ENCODE measurements at places on chromosomes 3 and 15.

GRCh38 chr3:44984335-44984734 lies 8.3 kb downstream of the EXOSC7 start:
- DNase-seq: no peak

DNA sequence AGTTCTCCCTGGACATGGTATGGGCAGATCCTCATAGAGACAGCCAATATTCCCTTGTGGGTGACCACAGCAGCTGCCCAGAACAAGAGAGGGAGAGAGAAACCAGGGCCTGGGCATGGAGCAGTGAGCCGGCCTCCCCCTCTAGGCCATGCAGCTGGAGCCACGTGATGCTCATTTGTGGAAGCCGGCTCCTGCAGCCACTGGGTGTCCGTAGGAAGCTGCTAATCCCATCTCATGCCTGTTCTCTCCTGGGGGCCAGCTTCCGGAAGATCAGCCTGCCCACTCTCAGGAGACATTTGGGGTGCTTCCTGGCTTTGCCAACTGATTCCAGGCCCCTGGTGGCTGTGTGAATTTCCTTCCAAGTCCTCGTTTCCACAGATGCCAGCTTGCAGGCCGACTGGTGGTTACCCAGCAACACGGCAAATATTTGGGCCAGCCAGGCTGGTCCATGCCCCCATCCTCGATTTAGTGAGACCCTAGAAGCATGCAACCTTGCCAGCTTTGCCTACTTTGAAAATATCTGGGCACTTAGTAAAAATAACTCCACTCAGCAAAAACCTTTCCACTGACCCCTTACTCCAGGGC lies 55.3 kb downstream of the LINGO1 start:
- no peak for DNase-seq

GRCh38 chr3:26625187-26625586 lies 2.6 kb downstream of the LRRC3B start:
- no peak for DNase-seq

- no peak for DNase-seq
Measured at GRCh38 chr15:93052090-93052879, 36.7 kb downstream of the RGMA start.

DNA sequence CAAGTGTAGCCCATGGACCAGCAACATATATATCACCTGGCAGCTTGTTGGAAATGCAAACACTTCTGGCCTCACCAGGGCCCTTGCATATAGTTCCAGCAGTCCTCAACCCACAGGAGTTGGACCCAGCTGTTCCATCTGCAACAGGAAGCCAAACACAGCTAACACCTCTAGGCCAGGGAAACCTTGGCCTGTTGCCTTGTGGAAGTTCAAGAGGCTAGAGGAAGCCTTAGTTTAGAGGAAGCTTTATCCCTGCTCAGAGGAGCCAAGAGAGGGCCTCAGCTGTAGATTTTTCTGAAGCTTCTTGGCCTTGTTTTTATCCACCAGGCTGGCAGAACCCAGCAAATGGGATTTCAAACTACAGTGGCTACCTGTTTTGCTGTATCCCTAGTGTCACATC lies 11.4 kb downstream of the FHIT start:
- DNase-seq: no peak

DNA sequence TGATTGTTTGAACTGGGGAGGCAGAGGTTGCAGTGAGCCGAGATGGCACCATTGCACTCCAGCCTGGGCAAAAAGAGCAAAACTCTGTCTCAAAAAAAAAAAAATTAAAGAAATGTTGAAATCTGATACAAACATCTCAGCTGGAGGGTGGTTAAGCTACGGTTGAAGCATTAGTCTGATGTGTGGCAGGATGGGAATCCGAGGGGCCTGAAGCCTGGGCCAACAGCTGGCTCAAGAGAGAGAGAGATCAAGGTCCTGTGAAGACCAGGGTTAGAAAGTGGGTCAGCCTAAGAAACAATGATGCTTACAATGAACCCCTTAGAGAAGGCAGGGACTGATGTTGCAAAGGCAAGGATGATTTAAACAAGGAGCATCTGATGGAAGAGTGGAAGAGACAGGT lies 69.8 kb downstream of the CD200R1L start:
- no peak for DNase-seq

GRCh38 chr3:89032346-89033013 lies 74.9 kb upstream of the EPHA3 start:
- no peak for DNase-seq

- DNase-seq: no peak
Measured at GRCh38 chr15:35741881-35742280, 195.9 kb upstream of the DPH6 start.

DNA sequence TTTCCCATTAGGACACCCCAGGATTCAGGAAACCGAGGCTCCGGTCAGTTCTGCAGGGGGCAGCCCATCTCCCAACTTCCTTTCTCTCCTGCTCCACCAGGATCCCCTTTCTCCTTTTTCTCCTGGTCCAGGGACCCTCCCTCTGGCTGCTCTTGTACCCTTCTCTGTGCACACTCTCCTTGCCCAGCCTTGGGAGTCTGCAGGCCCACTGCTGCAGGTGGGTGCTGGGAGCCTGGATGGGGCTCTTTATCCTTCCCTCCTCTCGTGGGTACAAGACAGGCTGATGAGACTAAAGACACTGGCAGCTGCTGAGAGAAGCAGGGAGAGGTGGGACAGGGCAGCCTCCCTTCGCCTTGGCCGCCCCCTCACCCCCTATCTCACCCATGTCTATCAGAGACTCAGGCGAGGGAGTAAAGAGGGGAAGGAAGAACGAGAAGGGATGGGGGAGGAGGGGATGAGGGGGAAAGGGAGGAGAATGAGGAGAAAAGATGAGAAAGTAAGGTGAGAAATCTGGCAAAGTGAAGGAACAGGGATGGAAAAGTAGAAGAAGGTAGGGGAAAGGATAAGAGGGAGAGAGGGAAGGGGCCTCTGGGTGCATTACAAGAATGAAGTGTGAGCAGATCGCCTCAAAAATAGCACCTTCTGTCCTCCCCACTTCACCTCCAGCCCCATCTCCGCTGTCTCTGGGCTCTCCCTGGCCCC lies 45.2 kb downstream of the ITGA11 start:
- DNase-seq: no peak

DNA sequence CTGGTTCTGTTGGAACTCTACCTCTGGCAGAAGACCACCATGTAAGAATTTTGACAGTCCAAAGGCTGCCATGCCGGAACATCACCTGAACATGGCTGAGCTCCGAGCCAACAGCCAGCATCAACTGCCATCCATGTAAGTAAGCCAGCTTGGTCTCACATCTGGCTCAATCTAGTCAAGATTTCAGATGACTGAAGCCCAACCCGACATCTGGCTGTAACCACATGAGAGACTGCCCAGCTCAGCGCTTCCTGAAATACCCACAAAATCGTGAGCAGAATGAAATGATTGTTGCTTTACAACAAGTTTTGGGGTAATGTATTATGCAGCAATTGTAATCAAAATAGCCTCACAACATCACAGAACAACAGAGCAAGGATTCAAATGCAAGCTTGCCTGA lies 32.9 kb downstream of the GHSR start:
- no peak for DNase-seq

- DNase-seq: no peak
Measured at GRCh38 chr3:187624588-187624987, 45.6 kb downstream of the SST start.
